Aorta (tissue), 5 donors: ENCODE measurements at places on chromosomes 13 and 19. TPM values are rescaled to one million over a fixed set of nuclear protein-coding genes. Genes with fewer than 3 reads are reported as not detected.

Gene SLC1A6
- not detected for total RNA-seq

Gene ZIC5
- not detected for total RNA-seq

Gene WDR62
- 1.3 TPM for total RNA-seq

Gene CEACAM7
- not detected for total RNA-seq

Gene C19orf25
- 26.0 TPM for total RNA-seq

Gene UQCR11
- 153 TPM for total RNA-seq
